ENCODE measurements at places on chromosomes 5 and 9.

DNA sequence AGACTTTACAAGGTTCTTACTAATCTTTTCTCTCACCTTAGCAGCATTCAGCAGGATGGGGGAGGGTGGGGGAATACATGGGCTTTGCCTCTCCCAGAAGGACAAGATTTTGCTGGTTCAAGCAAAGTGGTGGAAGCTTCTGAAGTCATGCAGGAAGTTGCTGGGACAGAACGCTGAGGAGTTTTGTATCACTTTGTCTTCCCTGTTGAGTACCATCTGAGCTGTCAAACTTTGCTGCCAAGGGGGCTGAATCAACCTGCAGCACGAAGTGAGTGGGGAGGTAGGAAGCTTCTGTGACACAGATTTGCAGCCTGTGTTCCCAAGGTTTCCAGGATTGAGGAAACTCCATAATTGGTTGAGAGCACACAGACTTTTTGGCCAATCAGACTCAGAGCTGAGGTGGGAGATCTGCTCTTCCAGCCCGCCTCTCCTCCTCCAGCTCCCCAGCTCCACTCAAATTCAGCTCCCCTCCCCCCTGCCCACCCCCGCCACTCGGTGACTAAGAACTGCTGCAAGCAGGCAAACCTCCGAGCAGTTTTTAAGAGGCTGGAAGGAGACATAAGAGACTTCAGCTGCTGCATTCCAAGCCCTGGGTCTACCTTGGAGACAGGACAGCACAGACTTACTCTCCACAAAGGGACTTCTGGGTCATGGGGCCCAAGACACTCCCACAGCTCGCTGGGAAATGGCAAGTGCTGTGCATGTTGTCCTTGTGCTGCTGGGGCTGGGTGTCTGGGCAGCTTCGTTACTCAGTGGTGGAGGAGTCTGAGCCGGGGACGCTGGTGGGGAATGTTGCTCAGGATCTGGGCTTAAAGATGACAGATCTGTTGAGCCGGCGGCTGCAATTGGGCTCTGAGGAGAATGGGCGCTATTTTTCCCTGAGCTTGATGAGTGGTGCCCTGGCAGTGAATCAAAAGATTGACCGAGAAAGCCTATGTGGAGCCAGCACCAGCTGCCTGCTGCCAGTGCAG lies at the start of gene PCDHGC5:
PCDHGC5 (plus strand) TSS at position 491 of the 971 bp plus-strand sequence; CDS start at position 651, 160 bp downstream.
- no peak for DNase-seq

DNA sequence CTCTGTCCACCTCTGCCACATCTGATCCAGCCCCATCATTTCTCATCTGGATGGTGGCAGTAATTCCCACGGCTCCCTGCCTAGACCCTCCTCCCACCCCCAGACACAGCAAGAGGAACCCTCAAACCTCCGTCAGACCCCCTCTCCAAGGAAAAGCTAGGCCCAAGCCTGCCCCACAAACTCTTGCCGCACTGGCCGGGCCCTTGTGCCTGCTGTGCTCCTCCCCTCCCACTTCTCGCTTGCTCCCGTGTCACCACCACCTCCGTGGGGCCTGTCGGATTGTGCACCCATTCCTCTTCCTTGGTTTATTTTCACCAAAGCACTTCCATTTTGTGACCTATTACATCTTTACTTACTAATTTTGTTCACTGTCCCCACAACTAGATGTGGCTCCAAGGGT lies 14.2 kb downstream of the BARX1 start:
- no peak for DNase-seq

DNA sequence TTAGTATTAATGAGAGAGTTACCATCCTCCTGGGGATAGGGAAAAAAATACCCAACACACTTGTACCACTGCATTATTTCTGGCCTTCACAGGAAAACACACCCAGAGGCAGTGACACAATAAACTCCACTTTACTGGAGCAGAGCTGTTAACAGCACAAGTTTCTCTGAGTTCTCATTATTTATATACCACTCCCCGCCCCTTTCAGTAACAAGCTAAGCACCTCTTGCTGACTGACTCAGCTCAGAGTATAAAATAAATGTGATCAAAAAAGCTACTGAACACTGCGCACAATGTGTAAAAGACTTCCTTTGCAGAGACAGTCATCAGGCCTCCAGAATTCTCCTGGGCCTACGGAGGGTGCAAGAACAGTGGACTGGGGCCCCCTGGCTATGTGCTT lies 21.6 kb downstream of the KLF9 start:
- DNase-seq: no peak

DNA sequence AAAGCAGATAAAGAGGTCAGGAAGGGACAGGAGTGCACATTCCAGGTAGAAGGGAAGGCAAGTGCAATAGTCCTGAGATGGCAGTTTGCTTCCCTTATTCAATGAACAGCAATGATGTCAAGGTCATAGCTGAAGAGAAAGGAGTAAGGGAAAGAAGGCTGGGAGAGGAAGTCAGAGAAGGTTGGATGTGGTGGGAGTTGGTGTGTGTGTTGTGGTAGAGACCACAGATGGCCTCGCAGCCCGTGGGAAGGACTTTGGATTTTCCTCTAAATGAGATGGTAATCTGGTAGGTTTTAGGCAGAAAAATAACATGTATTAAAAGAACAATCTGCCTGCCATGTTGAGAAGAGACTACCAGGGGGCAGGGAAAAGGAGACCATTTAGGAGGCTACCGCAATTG lies 25.1 kb upstream of the LPAR1 start:
- DNase-seq: no peak

DNA sequence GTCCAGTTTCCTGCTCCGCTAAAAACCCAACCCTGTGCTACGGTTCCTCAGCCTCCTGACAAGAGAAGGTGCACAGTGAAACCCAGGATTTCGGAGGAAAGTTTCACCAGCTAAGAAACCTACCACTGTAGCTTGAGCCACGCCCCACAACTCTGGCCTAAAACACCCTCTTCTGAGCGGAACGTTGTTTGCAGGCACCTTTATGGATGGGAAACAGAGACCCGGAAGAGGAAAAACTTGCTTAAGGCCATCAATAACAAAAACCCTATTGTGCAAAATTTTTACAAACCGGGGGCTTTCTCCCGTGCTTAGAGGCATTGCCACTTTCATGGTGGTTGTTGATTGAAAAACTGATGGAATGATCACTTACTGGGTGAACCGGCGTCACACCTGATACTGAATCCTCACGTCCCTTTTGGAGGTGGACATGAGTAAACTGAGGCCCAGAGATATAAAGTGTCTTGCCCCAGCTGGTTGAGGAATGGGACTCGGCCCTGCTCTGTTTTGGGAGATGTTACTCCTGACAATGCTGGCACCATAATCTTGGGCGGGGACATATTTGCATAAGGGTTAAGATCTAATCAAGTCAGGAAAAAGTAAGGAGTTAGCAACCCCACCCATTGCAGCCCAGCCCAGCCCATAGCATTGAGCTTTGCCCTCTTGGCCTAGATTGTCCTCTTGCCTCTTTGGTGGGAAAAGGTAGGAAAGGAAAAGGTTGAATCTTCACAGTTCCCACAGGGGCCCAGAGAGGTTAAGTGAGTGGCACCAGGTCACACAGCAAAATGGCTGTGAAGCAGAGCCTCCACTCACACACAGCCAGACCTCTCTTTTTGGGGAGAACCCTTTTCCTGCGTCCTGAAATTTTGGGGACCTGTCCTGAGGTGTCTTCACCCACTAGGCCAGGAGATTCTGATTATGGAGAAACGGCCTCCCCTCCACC lies 23.2 kb upstream of the PTGS1 start:
- DNase-seq: no peak

DNA sequence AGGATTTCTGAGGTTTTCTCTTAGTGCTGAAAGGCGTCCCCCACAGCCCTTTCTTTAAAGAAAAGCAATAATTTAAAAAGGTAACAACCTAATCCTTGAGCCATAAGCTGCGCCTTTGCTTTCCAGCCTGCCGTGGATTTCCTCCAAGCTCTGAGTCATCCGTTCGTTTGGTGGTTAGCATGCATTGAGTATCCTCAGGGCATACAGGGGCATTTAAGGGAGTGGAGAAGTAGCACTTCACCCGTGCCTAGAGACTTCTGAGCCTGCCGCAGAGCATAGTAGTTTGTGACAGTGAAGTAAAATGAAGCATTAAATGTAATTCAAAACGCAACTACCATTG lies 892 bp upstream of the TNC start:
- no peak for DNase-seq

DNA sequence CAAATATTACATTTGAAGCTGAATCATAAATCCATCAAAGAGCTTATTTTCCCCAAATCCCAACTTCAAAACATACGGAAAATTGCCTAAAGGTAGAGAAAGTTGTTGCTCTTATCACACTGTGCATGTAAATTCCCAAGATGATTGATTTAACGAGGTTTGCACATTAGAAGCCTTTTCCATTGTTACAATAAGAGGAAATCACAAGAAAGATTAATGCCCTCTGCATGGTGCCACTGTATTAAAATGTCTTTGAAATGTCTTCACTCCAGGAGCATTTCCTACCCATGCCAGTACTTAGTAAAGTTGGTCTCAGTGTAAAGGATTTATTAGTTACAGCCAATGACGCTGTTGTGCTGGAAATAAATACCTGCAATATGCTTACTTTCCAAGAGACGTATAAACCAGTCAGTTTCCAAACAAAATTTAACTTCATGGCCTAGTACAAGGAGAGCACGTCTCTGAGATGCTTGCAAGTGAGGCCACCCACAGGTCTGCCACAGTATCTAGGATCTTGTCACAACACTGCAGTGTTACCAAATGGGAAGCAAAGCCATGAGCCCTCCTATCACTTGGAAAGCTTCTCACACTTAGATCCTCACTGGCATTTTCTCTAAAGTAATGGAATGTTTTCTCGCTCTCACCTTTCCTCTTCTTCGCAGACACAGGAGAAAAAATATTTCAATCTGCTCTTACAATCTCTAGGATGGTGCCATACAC lies 112.4 kb downstream of the CETN3 start:
- DNase-seq: no peak

GRCh38 chr5:101664071-101664791 lies 631.9 kb downstream of the SLCO4C1 start:
- DNase-seq: no peak

GRCh38 chr5:180053061-180053602 lies 18.4 kb downstream of the RNF130 start:
- no peak for DNase-seq

GRCh38 chr5:66949066-66949465 lies 247.5 kb downstream of the CD180 start:
- no peak for DNase-seq
